ENCODE measurements at places on chromosomes 12 and 14.
A peak's percentile ranks its signal among the peaks of the same experiment; 100 is the strongest.

GRCh38 chr12:53234271-53234914 is 2.4 kb upstream of the RARG start:
- DNase-seq: no peak

DNA sequence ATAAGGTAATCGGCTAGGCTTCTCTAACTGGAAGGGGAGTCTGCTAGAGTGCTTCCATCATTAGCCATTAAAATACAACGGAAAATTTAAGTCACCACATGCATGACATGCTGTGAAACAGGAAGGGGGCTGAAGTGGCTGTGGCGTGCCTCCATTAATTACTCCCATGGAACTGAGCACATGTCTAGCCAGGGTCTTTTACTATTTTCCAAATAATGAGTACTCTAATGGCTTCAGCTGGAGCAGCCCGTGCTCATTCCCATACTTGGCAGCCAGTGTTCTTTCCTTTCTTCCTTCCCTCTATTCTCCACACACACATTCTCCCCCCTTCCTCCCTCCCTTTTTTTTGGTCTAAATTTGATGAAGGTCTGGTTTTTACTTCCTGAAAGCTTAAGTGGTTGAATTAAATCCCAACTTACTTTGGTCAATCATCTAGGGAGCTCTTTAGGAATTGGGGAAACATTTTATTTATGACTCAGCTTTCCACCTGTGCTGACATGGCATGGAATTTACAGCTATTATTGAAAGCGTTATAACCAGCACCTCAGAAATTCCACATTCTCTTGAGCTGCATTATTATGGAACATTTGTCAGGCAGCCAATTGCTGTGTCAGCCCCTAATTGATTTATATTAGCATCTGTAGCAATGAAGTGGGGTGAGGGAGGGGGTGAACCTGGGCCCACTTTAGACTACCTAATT is 72.3 kb downstream of the LRIG3 start:
- DNase-seq: no peak

DNA sequence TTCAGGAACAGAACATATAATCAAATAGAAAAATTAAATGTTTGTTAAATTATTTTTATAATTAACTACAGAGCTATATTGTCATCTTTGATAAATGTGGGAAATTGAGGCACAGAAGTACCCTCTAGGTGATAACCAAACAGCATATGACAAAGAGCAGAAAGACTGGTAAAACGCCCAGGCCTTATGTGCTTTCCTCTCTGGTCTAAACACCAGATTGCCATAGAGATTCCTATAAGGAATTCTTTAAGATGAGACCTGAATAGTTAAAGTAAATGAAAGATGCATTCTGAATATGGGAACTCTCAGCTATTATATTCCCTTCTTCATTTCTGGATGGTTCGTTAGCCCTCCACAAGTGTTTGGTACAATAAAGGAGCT is 140.0 kb upstream of the SOX5 start:
- DNase-seq: no peak

GRCh38 chr12:89817501-89818226 is 109.0 kb upstream of the ATP2B1 start:
- no peak for DNase-seq

GRCh38 chr14:92461891-92462290 is 51.7 kb upstream of the RIN3 start:
- DNase-seq: no peak

DNA sequence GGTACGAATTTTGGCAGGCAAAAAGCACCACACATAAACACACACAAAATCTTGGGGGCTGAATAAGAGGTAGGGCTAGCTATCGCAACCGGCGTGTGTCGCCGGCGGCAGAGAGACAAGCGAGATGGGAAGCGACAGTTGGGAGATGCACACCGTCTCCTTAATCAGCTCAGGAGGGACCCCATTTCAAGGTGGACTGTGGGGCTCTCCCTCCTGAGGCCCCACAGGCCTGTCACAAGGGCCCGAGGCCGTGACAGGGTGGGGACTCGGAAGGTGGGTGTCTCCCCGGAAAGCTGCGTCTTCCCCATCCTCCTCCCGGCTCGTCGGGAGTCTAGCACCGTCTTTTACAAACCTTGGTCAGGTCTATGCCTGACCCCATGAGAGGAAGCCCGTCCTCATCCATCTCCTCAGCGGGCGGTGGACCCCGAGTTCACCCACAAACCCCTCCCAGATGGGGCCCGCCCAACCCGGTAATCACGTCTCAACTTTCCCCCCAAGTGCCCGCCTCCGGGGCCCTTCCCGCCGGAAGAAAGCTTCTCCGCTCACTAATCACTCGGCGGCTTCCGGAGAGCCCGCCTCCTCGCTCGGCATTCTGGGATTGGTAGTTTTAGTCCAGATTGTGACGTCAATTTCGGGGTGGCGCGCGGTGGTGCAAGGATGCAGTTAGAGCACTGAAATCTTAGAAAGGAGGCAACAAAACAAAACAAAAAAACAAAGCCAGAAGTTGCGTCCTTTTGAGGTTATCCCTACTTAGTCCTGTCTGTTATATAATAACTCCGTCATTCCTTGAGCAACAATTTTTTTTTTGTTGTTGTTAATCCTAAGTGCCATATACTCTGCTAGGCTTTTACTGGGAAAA is at the start of gene WASHC3:
TSS of gene WASHC3 (minus strand) at position 432 of the 859 bp plus-strand sequence. CDS start at position 403, 29 bp downstream.
- peak; percentile 63 for DNase-seq

DNA sequence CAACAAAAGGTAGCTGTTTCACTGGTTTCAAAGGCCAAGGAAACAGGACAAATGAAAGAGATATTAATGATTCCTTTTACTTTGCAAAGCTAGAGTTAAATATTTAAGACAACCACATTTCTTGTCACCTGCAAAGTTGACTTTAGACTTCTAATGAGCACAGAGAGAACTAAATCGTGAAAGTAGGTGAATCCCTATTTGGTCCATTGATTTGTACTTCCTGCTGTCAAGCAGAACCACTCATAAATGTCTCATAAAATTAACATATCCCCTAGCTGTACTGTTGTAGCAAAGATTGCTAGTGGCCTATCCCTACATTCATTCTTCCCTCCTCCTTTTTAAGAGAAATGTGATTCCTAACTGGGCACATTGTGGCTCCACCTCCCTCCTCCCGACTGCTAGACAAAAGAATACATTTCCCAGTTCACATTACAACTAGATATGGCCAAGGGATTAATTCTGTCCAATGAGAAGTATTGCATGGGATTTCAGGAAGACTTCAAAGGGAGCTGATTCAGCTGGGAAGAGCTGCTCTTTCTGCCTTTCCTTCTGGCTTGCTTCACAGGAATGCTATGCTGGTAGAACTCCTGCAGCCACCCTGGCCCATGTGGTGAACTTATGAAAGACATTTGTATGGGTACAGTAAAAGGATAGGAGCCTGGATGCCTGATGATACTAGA is 227.5 kb upstream of the ABCD2 start:
- DNase-seq: no peak

DNA sequence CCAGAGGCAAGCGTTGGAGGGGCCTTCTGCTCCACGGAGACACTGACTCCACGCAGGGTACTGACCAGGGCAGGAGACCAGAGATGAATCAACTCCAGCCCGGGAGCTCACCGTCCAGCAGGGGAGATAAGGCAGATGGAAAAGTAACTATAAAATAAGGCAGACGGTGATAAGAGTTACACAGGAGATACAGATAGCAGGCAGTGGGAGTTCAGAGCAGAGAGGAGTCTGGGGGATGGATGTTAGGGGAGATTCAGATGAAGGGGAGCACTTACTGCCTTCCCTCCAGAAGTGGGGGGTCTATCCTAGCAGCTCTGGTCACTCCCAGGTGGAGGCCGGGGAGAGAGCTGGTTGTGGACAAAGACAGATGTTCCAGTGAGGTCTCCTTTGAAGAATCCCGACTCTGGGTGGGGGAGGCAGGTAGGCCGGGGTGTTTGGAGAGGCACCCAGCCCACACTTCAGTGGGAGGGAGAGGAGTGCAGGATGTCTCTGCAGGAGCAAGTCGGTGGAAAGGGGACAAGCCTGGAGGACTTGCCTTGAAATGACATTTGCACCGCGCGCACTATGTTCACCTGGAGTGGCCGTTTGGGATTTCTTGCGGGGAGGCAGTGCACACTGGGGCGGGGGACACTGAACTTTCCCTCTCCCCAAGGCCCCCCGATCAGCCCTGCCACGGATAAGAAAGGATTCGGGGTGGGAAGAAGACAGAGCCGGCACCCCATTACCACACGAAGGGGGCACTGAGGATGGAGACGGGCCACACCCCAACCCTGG is 1.2 kb downstream of the PITPNM2 start:
- DNase-seq: no peak

DNA sequence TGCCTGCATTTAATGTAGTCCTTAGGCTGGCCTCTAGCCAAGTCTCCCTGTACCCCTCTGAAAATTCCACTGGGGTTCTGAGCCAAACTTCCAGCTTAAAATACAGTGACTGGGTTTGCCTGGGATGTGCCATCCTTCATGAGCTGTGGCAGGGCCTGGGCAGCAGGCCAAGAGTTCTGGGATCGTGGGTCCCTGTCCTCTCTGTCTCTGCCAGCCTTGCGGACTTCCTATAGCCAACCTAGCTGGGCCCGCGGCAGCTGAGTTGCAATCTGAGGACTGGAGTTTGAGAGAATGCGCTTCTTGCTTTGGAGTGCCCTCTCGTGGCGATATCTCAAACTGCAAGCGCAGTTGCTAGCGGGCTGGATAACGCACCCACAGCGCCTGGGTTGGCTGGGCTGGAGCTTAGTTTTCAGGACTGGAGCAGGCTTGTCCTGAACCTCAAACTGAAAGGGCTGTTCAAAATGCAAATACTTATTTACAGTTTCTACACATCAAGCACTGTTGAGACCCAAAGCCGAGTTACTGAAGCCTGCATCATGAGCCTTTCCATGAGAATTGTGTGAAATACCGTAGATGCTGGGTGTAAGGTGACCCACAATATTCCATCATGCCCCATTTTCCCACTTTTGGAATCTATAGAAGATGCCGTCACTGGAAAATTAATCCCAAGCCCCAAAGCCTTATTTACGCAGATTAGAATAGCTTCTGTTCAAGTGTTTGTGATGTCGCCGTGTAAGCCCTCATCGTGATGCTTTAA is 7.3 kb upstream of the IFI27L2 start:
- DNase-seq: peak; percentile 15

GRCh38 chr14:58215191-58215914 is 15.4 kb downstream of the ACTR10 start:
- DNase-seq: no peak

DNA sequence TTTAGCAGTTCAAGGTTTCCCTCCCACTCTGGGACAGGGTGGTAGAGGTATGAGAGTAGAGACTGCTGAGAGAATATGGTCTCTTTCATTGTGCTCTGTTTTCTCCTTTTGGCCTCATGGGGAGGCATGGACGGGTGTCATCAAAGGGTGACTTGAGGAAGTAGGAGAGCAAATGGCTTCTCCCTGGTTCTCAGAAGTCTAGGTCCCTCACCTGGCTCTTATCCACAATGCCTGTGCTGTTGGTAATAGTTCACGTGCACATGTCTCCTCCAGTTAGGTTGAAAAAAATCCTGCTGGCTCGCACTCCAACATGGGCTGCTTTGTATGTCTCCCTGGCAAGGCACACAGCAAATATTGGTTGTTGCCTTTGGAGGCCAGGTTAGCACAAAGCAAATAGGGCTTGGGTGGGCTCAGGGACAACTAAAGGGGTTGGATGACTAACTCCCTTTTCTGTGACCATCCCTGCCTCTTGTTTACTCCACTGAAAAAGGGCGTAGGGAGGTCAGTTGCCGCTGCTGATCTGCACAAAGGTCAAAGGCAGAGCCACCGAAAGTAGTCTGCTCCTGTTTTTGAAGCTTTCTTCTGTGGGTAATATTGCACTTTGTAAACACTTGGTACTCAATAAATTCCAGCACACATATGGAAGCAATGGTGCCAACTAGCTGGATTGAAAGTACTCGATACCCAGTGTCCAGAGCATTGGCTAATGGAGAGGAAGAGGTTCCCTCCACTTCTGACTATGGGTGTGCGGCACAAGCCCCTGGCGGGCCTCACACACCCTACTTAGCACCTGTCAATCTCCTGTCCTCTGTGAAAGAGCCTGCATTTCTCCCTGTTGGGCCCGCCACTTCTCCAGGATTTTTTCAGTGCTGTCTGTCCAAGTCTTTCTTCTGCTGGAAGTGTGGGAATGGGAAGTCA is 121.8 kb downstream of the SLC38A6 start:
- no peak for DNase-seq

DNA sequence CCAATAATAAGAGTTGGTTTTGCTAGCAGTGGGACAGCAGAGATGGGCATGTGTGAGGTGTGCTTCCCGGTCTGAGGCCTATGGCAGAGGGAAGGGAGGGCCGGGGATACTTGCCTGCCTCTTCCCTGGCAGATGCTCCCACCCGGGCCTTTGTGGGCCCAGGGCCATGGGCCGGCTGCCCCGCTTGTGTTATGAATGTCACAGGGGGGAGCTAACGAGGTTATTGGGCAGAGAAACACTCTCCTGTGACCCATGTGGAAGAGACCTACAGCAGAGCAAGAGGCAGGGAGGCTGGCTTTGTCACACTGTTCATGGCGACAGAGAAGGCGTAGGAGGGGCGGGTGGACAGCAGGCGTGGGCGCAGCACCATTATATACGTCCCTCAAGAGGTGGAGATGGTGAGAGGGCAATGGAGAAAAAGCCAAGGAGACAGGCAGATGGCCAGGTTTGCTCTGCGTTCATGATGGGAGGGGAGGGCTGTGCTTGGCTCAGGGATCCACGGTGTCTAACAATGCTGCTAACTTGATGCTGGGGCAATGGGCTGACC is 13.3 kb downstream of the CCND2 start:
- no peak for DNase-seq

- DNase-seq: no peak
These were observed 10.7 kb upstream of the BHLHE41 start for GRCh38 chr12:26135571-26135970.

DNA sequence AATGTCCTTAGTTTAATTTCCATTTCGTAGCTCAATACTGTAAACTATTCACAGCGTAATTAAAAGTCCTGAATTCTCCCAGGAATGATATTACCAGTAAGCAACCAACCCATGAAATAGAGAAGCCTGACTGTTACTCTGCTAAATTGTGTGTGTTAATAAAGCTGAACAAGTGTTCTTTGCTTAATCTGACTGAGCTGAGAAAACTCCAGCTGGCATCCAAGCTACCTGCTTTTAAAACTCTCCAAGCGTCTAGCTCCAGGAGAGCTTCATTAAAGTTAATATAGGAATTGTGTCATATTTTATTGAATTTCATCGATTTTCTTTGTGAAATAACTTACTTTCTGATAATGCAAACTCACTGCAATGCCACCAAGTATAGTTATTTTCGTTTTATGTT is 524.4 kb downstream of the SLC16A7 start:
- no peak for DNase-seq

DNA sequence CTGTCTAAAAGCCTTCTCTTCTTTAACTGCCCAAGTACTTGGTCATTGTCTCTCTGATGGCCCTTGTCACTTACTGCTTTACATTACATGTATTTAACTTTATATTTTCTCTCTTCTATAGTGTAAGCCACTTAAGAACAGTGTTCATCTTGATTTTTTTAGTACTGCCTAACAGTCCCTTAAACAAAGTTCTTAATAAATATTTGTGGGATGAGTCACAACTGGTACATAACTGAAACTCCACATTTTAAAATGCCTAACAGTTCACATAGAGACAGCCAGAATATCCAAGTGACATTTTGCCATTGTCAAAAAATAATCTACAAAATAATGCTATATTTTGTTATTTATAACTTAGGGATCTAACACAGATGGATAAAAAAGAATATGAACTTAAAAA is 146.6 kb downstream of the STXBP6 start:
- peak; percentile 28 for DNase-seq
